ENCODE measurements at places on chromosomes 3 and 15. TPM values are rescaled to one million over a fixed set of nuclear protein-coding genes. Genes with fewer than 3 reads are reported as not detected.

DNA sequence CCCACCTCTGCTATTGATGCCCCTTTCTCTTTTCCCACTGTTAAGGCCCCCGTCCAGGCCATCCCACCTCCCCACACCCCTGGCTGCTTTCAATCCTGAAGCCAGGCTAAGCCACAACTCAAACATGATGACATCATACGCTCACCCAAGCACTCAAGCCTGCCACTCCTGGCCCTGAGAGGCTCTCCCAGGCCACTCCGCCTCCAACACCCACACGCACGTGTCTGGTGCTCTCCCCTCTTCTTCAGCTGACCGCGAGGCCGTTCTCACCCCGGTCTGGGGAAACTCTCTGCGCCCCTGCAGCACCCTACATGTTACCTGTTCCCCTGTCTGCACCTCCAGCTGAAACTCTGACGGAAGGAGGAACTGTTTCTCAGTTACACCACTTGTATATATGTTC, 6.2 kb downstream of the ZXDC start:
- peaks cover 77% of the 10 kb centered on the region for H3K36me3 ChIP-seq
- no peak overlapping the region for H3K4me3 ChIP-seq
- DNase-seq: no peak
- no peaks in the 10 kb centered on the region for H3K27me3 ChIP-seq
- no peak overlapping the region for H3K27ac ChIP-seq

- peak overlapping the region; percentile 80 for H3K27ac ChIP-seq
- DNase-seq: peak; percentile 60
- H3K36me3 ChIP-seq: no peaks in the 10 kb centered on the region
- H3K4me1 ChIP-seq: peaks cover 48% of the 10 kb centered on the region
These were observed 75.9 kb upstream of the RNU6-1 start for GRCh38 chr15:67915461-67916374.

- no peak overlapping the region for H3K4me3 ChIP-seq
- no peaks in the 10 kb centered on the region for H3K27me3 ChIP-seq
- DNase-seq: no peak
These were observed 69.7 kb upstream of the LINGO1 start for GRCh38 chr15:77702211-77702957.

DNA sequence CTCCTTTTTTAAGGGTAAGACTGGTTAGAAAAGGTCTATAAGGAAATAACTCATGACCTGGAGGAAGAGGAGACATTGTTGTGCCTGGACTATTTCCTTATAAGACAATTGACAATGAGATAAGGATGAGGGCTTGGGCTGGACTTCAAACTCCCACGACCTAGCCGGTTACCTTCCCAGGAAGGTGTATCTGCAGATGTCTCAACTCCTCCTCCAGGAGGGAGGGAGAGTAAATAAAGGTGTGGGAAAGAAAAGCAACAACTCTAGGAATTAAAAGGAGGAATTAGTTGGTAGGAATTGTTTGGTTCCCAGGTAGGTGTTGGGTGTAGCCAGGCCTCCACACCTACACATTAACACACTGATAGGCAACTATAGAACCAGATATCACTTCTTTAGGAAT, 97.8 kb upstream of the TBL1XR1 start:
- H3K27me3 ChIP-seq: no peaks in the 10 kb centered on the region
- H3K4me1 ChIP-seq: peaks cover 26% of the 10 kb centered on the region
- H3K27ac ChIP-seq: no peak overlapping the region
- H3K4me3 ChIP-seq: no peak overlapping the region

DNA sequence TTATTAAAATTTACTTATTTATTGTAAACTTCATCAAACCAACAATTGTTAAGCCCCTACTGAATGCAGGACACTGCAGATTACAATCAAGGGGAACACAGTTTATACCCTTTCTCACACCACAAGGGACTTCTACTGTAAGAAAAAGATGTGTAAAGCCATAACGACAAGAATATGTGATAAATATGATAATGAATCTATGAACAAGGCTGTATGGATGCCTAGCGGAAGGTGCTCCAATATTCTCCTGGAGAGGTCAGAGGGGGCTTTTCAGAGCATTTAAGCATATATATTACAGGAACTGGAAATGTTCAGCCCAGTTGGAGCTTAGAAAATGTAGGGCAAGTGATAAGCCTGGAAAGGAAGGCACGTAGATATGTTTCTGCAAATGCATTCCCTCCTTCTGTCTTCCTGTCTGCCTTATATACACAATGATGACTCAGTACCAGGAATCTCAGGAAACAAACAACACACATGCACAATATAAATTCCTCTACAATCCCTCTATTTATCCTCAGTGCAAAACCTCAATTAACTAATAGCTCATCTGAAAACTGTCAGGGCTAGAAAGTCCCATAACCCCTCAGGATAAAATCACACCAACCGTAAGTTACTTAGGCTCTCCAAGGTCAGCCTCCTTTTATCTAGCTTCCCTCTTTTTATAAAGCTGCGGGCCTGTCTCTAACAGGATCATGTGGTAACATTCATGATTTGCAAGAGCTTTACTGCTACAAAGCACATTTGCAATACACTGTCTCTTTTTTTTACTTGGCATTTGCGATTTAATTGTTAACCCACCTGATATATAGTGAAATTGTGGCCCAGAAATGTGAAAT, 393.1 kb downstream of the LPP start:
- H3K36me3 ChIP-seq: no peaks in the 10 kb centered on the region
- no peak overlapping the region for H3K4me3 ChIP-seq
- H3K27ac ChIP-seq: no peak overlapping the region
- no peaks in the 10 kb centered on the region for H3K27me3 ChIP-seq
- H3K4me1 ChIP-seq: peaks cover 4% of the 10 kb centered on the region

GRCh38 chr3:128471720-128472119, 5.0 kb upstream of the DNAJB8 start:
- DNase-seq: no peak
- H3K36me3 ChIP-seq: no peaks in the 10 kb centered on the region
- H3K27me3 ChIP-seq: no peaks in the 10 kb centered on the region
- H3K4me1 ChIP-seq: no peaks in the 10 kb centered on the region
- H3K4me3 ChIP-seq: no peak overlapping the region

DNA sequence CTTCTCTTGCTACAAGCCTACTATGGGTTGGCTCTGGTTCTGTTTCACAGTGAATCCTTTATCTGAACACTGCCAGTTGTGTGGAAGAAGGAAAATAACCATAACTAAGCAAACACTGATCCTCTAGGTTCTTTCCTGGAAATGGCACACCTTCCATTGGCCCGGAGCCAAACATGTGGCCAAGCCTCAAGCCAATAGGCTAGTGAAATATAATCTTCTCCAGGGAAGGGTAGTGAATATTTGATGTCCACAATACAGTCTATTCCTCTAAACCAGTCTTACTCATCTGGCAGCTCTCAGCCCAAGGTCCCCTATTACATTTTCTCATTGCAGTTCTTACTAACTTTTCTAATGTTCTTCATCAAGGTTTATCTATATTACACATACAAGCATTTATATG, 921.3 kb downstream of the TUSC7 start:
- no peaks in the 10 kb centered on the region for H3K27me3 ChIP-seq
- no peaks in the 10 kb centered on the region for H3K4me1 ChIP-seq
- DNase-seq: no peak
- no peak overlapping the region for H3K4me3 ChIP-seq
- no peaks in the 10 kb centered on the region for H3K36me3 ChIP-seq

- no peak for DNase-seq
- H3K27me3 ChIP-seq: no peaks in the 10 kb centered on the region
- no peak overlapping the region for H3K4me3 ChIP-seq
- no peaks in the 10 kb centered on the region for H3K4me1 ChIP-seq
These were observed 45.0 kb downstream of the WDR76 start for GRCh38 chr15:43871835-43872234.

- no peaks in the 10 kb centered on the region for H3K36me3 ChIP-seq
- no peaks in the 10 kb centered on the region for H3K4me1 ChIP-seq
- DNase-seq: no peak
- no peaks in the 10 kb centered on the region for H3K27me3 ChIP-seq
These were observed 74.5 kb upstream of the UBE2E2 start for GRCh38 chr3:23128655-23129054.

- no peak for DNase-seq
- no peaks in the 10 kb centered on the region for H3K4me1 ChIP-seq
- H3K27ac ChIP-seq: no peak overlapping the region
- no peaks in the 10 kb centered on the region for H3K36me3 ChIP-seq
- H3K4me3 ChIP-seq: no peak overlapping the region
These were observed 682.5 kb downstream of the GRM7 start for GRCh38 chr3:7543294-7543880.

The WDR5B gene
- 2.7 TPM for total RNA-seq

The SCN11A gene
- total RNA-seq: 0.07 TPM

The PLIN1 gene
- total RNA-seq: 22.6 TPM

The ADGRG7 gene
- total RNA-seq: not detected

The CTXN2 gene
- total RNA-seq: not detected

The ARHGAP11A gene
- 2.3 TPM for total RNA-seq

The OR5AC2 gene
- not detected for total RNA-seq

Data from right atrium auricular region (tissue), 2 donors.